NCI-H187 (cell line): ENCODE measurements at places on chromosomes 7 and 10.

DNA sequence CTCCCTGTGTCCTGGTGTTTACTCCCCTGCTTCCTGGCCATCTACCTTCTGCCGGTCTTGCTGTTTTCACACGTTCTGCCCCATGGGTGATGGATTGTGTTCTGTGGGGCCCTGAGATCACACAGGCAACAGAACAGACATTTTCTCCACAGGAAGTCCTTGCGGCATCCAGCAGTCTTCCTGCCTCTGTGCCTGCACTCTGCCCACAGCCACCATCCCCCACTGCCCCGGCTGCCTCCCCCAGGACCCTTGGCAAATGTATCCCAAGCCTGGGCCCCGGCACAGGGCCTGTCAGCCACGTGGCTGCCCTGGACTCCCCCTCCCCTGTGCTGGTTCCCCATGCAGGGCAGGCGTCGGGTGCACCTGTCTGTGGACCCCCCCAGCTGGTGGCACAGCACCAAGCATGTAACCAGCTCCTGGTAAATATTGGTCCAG lies 184.2 kb downstream of the WDR37 start:
- no peak for DNase-seq

DNA sequence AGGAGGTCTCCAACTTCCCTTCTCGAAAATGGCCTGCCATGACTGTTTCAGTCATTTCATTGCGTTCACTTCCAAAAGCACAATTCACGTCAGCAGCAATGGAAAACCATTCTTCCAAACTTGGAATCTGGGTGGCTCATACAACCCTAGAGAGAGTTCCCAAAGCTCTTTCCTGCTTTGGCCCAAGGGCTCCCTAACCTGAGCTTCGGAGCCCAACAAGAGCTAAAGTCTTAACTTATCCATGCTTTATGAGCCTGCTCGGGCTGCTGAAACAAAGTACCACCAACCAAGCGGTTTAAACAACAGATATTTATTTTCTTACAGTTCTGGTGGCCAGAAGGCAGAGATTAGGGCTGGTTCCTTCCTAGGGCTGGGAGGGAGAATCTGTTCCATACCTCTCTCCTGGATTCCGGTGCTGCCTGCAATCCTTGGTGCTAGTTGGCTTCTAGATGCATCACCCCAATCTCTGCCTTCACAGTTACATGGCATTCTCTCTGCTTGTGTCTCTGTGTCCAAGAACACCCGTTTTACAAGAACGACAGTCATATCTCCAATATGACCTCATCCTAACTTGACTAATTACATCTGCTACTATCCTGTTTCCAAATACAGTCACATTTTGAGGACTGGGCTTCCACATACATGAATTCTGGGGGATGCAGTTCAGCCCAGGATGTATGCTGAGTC lies 33.5 kb downstream of the CAMK2B start:
- DNase-seq = no peak

DNA sequence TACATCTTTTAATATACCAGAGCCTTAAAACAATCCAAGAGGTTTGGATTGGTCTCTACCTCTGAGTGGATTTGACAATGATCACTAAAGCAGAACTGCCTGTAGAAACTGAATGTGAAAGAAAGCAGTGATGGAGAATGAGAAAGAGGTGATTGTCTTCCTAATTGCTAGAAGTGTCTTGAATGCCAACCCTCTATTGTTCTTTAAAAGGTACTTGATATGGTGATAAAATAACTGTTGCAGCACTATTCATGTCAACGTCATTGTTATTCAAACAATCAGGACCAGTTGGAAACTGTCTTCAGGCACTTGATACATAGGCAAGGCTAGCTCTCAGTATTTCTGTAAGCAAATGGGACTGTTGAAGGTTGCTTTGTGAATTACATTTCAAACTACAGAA lies 47.9 kb upstream of the ITPRID1 start:
- DNase-seq = no peak

DNA sequence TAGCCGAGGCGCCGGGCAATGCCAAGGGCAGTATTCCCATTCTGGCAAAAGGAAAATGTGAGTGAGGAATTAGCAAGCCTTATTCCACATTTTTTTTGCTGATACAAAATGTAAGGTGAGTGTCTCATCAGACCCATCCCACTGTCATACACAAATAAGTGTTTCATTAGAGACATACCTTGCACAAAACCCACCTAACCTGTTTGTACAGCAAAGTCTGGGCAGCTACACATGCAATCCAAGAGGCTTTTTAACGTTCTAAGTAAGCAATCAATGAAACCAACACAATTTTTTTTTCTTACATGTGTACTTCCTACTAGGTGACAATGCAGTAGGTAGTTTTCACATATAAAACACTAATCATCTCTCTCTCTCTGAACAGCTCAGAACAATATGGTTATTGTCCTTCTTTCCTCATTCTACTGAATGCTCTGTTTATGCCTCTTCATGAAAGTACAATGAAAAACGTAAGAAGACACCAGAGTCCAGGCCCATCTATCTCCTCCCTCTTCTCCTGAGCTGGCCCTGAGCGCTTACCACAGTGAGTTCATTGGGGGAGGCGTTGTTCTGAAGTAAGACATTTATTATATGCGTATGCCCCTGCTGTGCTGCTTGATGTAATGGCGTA lies 217.2 kb downstream of the ANK3 start:
- no peak for DNase-seq

DNA sequence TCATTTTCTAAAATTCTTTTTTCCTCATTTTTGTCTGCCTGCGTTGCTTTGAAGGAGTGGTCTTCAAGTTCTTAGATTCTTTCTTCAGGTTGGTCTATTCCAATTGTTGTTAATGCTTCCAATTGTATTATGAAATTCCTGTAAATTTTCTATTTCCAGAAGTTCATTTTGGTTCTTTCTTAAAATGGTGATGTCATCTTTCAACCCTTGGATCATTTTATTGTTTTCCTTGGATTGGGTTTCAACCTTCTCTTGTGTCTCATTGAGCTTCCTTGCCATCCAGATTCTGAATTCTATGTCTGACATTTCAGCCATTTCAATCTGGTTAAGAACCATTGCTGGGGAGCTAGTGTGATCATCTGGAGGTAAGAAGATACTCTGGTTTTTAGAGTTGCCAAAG lies 33.1 kb downstream of the PNLIPRP2 start:
- no peak for DNase-seq

DNA sequence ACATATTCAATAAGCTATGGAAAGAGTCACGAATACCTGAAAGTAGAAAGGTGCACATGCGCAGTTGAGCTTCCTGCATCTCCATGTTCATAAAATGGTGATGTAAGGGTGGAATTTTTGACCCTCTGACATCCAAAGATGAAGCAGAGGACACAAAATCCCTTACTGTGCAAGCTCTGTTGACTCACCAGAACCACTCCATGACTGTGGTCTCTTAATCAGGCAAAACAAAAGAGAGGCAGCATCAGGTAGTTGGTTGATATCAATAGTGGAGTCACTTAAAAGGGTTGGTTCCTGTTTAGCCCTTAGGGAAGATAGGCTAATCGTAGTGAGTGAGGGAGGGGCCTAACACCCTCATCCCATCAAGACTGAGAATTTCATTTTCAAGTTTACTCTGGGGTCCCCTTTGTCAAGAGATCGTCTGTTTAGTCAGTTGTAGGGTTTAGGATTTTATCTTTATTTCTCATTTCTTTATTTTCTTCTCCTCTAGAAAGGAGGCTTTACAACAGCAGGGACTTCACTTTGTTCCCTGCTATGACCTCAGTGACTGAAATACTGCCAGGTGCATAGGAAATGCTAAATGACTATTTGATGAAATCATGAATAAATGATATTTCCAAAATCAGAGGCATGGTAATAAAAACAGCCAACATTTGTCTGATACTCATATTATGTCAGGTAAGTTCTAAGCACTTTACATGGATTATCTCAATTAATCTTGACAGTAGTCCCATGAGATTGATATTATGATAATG lies 98.1 kb downstream of the CD36 start:
- no peak for DNase-seq

GRCh38 chr10:44990302-44990655 lies 10.4 kb upstream of the ZNF22 start:
- DNase-seq = no peak

DNA sequence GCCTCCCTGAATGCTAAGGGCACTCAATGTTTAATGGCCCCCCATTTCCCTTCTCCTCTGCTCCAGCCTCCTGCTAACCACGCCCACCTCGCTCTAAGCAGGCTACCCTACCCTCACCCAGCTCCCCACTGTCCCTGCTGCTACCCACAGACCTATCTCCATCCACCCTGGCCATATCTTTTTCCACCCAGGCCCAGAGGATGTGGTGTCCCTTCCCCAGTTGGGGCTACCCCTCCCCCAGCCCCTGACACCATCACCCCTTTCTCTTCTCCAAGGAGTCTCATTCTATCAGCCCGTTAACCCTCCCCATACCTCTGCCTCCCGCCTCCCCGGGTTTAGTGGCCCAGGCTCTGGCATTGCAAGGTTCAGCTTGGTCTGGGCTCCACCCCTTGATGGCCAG lies 28.9 kb upstream of the PPIF start:
- DNase-seq = no peak

GRCh38 chr10:113222207-113222606 lies 272.2 kb downstream of the TCF7L2 start:
- DNase-seq = no peak

DNA sequence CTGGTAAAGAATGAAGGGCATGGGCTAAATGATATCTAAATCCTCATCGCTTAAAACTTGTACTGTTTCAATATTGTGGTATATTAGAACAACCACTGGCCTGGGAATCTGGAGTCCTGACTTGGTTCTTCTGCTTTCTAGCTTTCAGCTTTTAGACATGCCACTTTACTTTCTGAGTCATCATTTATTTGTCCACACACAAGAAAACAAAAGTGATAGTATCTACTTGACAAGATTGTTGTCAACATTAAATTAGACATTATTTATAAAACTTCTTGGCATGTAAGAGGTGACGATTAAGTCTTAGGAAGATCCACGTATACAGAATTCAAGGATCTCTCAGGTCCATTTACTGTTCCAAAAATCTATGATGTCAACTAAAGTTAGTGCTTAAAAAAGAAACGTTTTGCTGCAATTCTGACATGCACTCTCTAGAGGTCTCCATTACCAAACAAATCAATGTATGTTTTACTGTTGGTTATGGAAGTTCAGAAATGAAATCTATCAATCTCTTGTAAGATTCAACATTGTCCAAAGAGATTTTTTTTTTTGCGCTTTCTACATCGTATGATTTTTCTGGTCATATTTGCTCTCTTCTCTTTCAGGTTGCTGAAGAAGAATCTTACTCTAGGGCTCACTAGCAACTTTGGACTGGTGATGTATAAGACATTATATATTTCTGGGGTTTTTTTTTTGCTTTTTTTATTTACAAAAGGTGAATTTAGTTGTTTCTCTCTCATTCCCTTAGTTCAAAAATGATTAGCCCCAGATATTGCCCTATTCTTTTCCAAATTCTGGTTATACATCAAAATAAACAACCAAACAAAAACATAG lies 53.6 kb upstream of the DYNC1I1 start:
- DNase-seq = no peak

DNA sequence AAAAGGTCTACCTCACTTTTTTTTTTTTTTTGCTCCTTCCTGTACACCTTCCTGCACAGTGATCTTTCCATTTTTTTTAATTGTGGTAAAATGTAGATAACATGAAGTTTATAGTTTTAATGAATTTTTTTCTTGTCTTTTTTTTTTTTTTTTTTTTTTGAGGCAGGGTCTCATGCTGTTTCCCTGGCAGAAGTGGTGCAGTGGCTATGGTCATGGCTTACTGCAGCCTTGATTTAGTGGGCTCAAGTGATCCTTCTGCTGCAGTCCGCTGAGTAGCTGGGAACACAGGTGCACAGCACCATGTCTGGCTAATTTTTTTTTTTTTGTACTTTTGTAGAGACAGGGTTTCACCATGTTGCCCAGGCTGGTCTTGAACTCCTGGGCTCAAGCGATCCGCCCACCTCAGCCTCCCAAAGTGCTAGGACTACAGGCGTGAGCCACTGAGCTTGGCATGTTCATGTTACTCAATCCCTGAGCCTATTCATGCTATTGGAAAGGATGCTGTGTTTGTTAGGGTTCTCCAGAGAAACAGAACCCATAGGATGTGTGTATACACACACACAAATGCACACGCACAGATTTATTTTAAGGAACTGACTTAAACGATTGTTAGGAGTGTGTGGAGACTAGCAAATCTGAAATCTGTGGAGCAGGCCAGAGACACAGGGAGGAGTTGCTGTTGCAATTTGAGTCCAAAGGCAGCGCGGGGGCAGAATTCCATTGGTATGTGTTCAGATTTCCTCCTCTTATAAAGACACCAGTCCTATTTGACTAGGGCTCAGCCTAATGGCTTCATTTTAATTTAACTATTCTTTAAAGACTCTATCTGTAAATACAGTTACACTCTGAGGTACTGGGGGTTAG lies 29.1 kb downstream of the GALNT11 start:
- DNase-seq = no peak

GRCh38 chr10:18268005-18268404 lies 127.8 kb downstream of the CACNB2 start:
- no peak for DNase-seq

GRCh38 chr10:118953598-118954393 lies 75.7 kb upstream of the NANOS1 start:
- DNase-seq = no peak

- DNase-seq = no peak
Observed at GRCh38 chr10:24695452-24695851, 28.2 kb downstream of the ARHGAP21 start.

- no peak for DNase-seq
Observed at GRCh38 chr10:71547876-71548846, 151.4 kb downstream of the CDH23 start.

DNA sequence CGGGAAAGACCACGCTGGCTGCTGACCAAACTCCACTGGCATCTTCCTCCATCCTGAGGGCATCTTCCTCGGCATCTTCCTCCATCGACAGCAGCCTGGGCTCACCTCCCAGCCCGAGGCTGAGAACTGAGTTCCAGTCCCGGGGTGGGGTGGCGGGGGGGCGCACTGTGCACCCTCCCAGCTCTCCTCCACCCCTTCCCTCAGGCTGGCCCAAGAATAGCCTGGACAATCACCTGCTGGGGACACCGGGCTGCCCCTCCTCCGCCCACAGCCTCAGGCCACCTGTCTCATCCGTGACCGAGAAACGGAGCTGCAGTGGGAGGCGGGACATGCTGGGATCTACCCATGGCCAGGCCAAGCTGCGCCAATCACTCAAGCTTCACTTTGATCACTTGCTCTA lies 37.2 kb downstream of the DIP2C start:
- no peak for DNase-seq

DNA sequence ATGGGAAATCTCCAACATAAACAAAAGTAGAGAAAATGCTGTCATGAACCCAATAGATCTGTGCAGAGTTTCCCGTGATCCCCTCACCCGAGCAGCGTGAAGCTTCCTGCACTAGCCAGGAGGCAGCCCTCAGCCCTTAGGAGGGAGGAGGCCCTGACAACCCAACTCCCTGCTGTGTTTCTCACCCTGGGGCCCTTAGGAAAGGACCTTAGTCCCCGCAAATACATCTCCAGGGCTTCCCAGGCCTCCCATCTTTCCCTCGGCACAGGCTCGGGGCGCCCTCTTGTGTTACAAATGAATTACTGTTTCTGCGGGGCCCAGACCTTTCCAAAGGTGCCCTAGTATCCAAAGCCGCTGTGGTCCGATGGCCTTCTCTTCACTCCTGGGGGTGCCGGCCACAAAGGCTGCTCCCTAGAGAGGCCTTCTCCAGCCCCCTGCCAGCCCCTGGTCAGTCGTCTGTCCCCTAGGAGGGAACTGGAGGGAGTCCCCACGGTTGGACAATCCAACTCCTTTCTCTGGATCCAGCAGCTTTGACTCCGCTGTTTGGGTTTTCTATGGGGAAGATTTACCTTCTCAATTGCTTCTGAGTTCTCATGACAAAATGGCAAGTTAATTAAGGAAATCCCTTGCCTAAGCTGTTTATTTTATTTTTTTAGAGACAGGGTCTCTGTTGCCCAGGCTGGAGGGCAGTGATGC lies 49.9 kb upstream of the SH2B2 start:
- peak; percentile 42 for DNase-seq
